ENCODE measurements at places on chromosomes 13 and 19. TPM values are rescaled to one million over a fixed set of nuclear protein-coding genes. Genes with fewer than 3 reads are reported as not detected.

Gene ZNF230
- total RNA-seq = 0.32 TPM

Gene NDUFA11
- 205 TPM for total RNA-seq

- H3K27ac ChIP-seq = no peak overlapping the region
- no peaks in the 10 kb centered on the region for H3K4me1 ChIP-seq
- no peaks in the 10 kb centered on the region for H3K36me3 ChIP-seq
- no peak overlapping the region for H3K4me3 ChIP-seq
These were observed 929.8 kb upstream of the SLITRK1 start for GRCh38 chr13:84812078-84812477.

Gene CYP2F1
- total RNA-seq = not detected

Gene KIR2DL4
- not detected for total RNA-seq

- H3K4me1 ChIP-seq = no peaks in the 10 kb centered on the region
- DNase-seq = no peak
- H3K36me3 ChIP-seq = no peaks in the 10 kb centered on the region
- H3K27me3 ChIP-seq = no peaks in the 10 kb centered on the region
- H3K4me3 ChIP-seq = no peak overlapping the region
- H3K27ac ChIP-seq = no peak overlapping the region
These were observed 168.0 kb downstream of the FOXO1 start for GRCh38 chr13:40498461-40498860.

- H3K27ac ChIP-seq = peak overlapping the region; percentile 90
- DNase-seq = peak; percentile 91
- H3K4me1 ChIP-seq = peaks cover 23% of the 10 kb centered on the region
These were observed 17.3 kb downstream of the UPF1 start for GRCh38 chr19:18848878-18849661.

Data from ascending aorta (tissue), 2 donors.